ENCODE measurements at places on chromosomes 5 and 9. TPM values are rescaled to one million over a fixed set of nuclear protein-coding genes. Genes with fewer than 3 reads are reported as not detected.

IL9 gene
- 29.3 TPM for total RNA-seq

DNA sequence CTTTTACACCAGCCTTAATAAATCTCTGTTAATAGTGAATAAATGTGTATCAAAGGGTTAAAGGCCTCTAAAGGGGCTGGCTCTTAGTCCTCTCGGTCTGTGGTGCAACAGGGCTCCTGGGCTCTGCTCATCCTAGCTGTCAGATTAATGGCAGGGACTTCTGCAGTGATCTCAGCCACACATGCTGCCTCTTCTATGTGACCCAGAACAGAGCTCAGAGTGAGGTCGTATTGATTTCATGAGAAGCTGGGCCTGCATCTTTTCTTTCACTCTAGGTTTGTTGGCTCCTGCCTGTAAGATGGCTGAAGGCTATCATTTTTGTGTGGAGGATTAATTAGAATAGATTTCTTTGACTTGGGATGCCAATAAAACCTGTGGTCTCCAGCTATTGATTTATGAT, 165.0 kb upstream of the GLRA1 start:
- ATAC-seq, result no peak

GRCh38 chr9:132411091-132411508, 1.1 kb downstream of the CFAP77 start:
- ATAC-seq, result peak; percentile 55

DNA sequence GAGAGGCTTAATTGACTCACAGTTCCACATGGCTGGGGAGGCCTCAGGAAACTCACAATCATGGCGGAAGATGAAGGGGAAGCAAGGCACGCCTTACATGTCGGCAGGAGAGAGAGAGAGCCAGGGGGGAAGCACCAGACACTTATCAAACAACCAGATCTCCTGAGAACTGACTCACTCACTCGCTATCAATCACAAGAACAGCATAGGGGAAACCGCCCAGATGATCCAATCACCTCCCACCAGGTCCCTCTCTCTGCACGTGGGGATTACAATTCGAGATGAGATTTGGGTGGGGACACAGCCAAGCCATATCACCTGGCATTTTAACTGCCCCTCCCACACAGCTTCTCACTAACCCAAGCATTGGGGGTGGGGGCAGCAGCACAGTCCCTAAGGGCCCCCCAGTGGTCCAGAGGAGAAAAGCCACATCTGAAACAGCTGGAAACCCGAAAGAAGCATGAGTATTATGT, 76.1 kb upstream of the ASS1 start:
- ATAC-seq, result peak; percentile 98

GRCh38 chr5:27450607-27451006, 412.2 kb upstream of the CDH9 start:
- no peak for ATAC-seq

All from activated T-helper 17 cell treated with anti-CD3 and anti-CD28 coated beads, Interleukin-2, amount 50 U/mL, for 72 hours (primary cell).